Esophagus squamous epithelium (tissue), 5 donors: ENCODE measurements at places on chromosomes 2 and 18. TPM values are rescaled to one million over a fixed set of nuclear protein-coding genes. Genes with fewer than 3 reads are reported as not detected.

The INPP5D gene
- 2.2 TPM for total RNA-seq

The ABCG8 gene
- not detected for total RNA-seq

DNA sequence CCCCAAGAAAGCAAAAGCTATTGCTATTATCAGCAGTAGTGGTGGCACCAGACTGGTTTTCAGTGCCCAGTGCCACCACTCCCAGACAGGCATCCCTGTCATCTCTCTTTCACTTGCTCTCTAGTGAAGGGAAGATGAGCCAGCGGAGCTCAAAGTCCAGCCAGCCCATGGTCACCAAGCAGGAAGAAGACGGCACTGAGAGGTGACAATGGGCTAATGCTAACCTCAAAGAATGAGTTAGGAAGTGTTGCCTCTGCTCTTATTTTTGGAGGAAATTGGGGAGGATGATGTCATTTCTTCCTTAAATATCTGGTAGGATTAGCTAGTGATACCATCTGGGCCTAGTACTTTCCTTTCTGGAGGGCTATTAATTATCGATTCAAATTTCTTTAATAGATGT is 1.7 kb downstream of the SP140 start:
- H3K4me1 ChIP-seq = no peaks in the 10 kb centered on the region
- no peak overlapping the region for H3K4me3 ChIP-seq
- H3K27me3 ChIP-seq = no peaks in the 10 kb centered on the region
- no peaks in the 10 kb centered on the region for H3K36me3 ChIP-seq
- no peak overlapping the region for H3K27ac ChIP-seq

- no peaks in the 10 kb centered on the region for H3K36me3 ChIP-seq
- DNase-seq = no peak
- no peak overlapping the region for H3K27ac ChIP-seq
These were observed 11.4 kb upstream of the RAB31 start for GRCh38 chr18:9696701-9697100.

DNA sequence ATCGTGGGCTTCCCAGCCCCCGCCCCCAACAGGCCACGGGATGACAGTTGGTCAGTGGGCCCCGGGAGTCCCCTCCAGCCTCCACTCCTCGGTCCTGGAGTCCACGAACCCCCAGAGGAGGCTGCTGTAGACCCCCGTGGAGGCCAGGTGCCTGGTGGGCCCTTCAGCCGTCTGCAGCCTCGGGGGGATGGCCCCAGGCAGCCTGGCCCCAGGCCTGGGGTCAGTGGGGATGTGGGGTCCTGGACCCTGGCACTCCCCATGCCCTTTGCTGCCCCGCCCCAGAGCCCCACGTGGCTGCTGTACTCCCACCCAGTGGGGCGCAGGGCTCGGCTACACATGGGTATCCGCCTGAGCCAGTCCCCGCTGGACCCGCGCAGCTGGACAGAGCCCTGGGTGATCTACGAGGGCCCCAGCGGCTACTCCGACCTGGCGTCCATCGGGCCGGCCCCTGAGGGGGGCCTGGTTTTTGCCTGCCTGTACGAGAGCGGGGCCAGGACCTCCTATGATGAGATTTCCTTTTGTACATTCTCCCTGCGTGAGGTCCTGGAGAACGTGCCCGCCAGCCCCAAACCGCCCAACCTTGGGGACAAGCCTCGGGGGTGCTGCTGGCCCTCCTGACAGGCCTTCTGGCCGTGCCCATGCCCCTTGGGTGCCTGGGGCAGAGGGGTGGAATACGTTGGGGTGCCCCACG is 7.6 kb downstream of the NEU4 start:
- no peaks in the 10 kb centered on the region for H3K27me3 ChIP-seq
- no peaks in the 10 kb centered on the region for H3K36me3 ChIP-seq
- no peak overlapping the region for H3K4me3 ChIP-seq
- H3K4me1 ChIP-seq = no peaks in the 10 kb centered on the region
- H3K27ac ChIP-seq = no peak overlapping the region
